Nucleus accumbens (tissue), 56 donors: ENCODE measurements at places on chromosomes 4 and X.

DNA sequence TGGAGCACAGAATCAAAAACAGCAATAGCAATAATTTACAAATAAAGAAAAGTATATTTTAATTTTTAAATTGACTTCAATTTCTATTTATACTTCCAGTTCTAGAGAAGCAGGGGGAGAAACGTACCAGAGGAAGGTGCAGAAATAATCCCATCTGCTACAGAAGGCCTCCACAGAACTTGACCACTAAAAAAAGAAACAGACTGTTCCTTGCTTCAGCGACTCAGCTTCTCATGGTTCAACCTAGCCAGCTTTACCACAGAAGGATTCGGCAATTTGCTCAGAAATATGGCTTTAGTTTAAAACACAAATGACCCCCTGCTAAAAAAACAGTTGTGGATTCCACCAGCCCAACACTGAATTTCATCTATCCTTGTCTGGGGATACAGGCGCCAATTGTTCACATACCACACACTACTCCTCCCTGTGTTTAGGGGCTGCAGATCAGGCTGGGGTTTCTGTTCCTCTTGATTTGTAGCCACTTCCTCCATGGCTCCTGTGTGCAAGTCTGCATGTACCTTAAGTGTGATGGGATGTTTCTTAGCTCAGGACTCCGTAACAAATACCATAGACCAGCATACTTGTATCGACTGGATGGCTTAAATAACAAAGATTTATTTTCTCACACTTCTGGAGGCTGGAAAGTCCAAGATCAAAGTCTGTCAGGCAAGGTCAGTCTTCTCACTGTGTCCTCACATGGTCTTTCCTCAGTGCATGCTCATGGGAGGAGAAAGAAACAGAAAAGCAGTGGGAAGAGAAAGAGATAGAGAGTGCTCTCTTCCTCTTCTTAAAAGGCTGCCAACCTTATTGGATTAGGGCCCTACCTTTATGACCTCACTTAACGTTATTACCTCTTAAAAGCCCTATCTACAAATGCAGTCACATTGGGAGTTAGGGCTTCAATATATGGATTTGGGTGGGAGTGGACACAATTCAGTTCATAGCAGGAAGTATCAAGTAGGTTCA lies 79.1 kb downstream of the AMOT start:
- no peak for DNase-seq

- DNase-seq, result no peak
Observed at GRCh38 chrX:2629316-2630007, 61.6 kb upstream of the CD99 start.

DNA sequence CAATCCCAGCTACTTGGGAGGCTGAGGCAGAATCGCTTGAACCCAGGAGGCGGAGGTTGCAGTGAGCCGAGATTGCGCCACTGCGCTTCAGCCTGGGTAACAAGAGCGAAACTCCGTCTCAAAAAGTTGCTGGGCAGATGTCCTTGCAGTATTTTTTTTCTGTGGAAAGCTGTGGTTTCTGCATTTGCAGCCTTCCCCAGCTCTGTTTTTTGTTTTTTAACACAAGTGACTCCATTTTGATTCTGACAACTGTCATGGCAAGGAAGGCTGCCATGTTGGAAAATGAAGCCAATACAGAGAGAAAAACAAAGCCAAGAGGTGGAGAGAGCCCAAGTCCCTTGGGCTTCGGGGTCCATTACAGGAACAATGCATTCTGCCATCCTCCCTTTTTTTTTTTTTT lies 11.7 kb upstream of the SLC10A3 start:
- no peak for DNase-seq

- no peak for DNase-seq
Observed at GRCh38 chr4:147629783-147630730, 12.9 kb downstream of the TMEM184C start.

DNA sequence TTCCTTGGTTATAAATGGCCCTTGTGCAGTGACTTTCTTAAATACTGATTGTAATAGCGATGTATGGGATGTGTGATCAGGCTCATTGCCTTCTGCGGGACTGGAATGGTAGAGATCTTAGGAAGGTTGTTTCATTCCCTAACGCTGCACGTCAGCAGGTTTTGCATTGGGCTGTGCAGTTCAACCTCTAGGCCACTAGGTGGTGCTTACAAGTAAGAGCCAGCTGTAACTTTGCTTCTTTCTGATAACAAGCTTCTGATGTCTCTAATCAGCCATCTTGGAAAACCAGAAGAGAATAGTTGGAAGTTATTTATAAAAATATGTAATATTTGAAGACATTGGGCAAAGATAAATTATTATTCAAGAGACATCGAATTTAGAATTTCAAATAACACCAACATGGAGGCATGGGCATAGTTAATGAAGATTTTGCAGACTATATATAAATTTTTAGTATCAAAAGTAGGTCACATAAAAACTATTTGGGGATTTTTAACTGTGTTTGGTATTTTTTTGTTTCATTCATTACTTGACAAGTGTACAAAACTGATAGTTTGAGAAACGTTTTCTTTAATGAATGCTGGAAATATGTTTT lies 339.7 kb upstream of the PCDH7 start:
- no peak for DNase-seq

GRCh38 chr4:75484190-75484589 lies 30.0 kb downstream of the RCHY1 start:
- no peak for DNase-seq

- no peak for DNase-seq
Observed at GRCh38 chrX:111914398-111915090, 38.6 kb downstream of the TRPC5OS start.

GRCh38 chr4:146098397-146098796 lies 77.1 kb upstream of the LSM6 start:
- DNase-seq, result no peak

GRCh38 chr4:184460499-184461285 lies 13.7 kb downstream of the IRF2 start:
- no peak for DNase-seq

GRCh38 chr4:118400356-118400755 lies 47.6 kb upstream of the PRSS12 start:
- DNase-seq, result no peak

GRCh38 chr4:121656269-121656641 lies 40.5 kb downstream of the ANXA5 start:
- no peak for DNase-seq

DNA sequence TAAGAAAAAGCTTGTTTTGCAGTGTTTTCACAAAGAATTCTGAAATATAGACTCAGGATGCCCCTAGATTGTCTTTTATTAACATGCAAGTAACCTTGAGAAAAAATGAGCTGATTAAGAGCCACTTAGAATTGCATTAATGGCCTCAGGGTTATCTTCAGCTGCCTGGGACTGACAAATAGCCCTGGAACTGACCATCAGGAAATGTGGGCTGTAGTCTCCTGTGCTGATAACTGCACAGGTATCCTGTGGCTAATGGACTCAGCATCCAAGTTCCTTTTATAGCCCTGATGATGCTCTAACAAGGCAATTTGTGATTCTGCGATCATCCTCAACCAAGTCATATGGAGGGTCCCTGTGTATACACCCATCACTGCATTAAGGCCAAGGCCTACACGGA lies 17.0 kb downstream of the CA5B start:
- DNase-seq, result no peak

GRCh38 chr4:2226261-2226660 lies 15.7 kb downstream of the HAUS3 start:
- no peak for DNase-seq

- no peak for DNase-seq
Observed at GRCh38 chr4:14028862-14029261, 401.3 kb upstream of the BOD1L1 start.

GRCh38 chr4:180947425-180947824 lies 1295.8 kb upstream of the TENM3 start:
- no peak for DNase-seq

GRCh38 chrX:12866451-12867377 lies at the start of gene TLR7:
TLR7 (plus strand) TSS chrX:12867072; CDS start chrX:12867579, 507 bp downstream.
- DNase-seq, result no peak

DNA sequence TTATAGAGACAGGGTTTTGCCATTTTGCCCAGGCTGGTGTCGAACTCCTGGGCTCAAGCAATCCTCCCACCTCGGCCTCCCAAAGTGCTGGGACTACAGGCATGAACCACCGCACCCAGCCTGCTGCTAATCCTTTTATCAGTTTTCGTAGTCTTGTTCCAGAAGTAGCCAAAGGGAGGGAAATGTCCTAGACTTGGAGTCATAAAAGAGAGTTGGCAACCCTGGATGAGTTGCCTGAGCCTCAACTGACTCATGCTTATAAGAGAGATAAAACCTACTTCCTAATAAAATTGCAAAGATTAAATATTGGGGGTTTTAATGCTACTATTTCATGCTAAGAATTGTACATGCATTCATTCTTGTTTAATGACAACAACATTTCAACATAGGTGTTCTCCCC lies 44.3 kb downstream of the CD40LG start:
- DNase-seq, result no peak

DNA sequence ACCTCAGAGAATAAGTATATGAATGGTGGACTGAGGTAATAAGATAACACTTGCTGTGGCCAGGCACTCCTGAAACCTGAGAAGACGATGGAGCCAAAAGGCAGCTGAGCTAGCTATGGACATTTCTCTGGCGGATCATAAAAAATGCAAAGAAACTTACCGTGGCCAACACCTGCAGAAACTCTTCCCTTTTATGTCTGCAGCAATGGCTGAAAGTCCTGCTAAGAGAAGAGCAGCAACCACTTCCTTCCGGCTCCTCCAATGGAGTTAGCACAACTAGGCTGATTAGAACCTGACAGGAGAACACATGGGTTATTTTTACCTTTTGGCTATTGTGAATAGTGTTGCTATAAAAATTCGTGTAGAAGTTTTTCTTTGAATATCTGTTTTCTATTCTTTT lies 76.0 kb upstream of the MAGEB16 start:
- no peak for DNase-seq

- DNase-seq, result no peak
Observed at GRCh38 chrX:20252381-20253231, 14.1 kb downstream of the RPS6KA3 start.

DNA sequence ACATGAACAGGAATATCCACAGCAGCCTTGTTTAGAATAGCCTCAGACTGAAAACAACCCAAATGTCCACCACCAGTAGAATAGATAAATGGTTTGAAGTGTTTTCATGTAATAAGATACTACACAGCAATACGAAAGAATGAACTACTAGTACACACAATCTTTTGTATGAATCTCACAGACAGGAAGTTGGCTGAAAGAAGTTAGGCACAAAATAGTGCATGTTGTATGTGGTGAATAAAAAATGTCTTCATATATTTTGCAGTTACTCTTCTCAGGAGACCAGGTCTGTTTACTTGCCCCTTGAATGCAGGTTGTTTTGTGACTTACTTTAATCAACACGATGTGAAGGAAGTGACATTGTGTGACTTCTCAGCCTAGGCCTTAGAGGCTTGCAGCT lies 75.9 kb upstream of the LEF1 start:
- DNase-seq, result no peak

DNA sequence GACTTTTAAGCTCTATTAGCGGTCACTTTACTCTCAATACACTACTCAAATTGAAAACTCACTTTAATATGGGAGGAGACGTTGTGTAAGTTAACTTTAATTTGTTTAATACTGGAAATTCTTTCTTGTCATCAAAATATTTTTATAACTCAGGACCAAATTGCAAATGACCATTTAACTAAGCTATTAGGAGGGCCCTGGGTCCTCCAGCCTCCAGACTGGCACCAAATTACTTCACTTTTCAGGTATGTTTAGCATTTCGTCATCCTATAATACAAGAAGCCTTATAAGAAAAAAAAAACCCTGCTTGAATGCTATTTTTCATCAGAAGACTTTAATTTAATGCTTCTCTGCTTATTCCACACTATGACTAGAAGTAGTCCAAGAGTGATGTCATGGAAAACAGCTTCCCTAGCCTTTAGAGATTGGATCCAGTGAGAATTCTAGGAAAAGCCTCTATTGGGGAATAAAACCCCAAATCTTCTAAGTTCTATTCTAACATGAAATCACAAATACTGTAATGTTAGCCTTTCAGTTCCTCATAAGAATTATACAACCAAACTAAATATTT lies 6.6 kb downstream of the KLHL15 start:
- no peak for DNase-seq

- no peak for DNase-seq
Observed at GRCh38 chr4:38581426-38582106, 82.4 kb upstream of the KLF3 start.
